ENCODE measurements at places on chromosomes 4 and X.

DNA sequence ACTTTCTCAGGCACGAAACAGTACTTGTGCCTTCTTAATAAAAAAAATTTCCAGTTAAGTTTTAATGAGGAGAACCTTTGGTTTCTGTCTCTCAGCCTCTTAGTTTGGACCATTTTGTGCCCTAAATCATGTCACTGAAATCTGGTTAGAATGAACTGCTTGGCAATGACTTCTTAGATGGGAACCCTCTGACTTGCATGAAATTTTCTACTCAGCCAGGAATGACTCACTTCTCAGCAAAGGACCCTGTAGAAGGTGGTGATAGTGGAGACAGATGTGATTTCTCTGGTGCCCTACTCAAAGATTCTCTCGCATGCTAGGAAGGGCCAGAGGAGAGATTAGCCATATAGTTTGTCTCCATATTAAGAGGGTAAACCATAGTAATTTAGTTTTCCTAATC is 50.5 kb downstream of the RASL11B start:
- no peak for DNase-seq

DNA sequence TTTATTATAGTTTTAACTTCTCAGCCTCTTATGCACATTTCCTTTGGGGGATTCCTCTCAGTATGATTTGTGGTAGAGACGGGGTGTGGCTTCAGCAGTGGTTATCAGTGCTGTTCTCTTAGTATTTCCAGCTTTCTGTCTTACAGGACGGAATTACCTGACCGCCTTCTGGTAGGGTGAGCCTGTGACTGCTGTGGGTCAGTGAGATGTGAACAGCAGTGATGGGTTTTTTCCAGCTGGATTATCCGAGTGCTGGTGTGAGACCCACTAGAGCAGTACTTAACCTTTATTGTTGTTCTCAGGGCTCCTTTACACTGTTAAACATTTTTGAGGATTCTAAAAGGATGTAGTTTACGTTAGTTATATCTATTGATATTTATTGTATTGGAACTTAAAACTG is 135.2 kb downstream of the SLIT2 start:
- DNase-seq: no peak

DNA sequence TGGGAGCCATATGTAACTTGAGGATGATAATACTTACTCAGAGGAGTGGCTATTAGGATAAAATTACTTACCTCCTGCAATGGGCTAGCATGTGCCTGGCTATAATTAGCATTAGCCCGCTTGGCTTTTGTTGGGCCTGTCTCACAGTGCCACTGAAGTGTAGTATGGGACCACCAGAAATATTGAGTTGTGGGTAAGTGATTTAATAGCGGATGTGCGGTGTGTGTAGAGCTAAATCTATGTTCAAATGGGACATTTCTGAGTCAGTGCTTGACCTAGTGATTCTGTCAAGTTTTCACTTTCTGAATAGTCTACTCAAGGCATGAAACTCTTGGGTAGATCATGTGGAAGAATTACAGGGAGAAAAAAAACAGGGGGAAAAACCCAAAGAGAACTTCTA is 3.5 kb upstream of the CLNK start:
- no peak for DNase-seq

- peak; percentile 23 for DNase-seq
Measured at GRCh38 chr4:74311696-74312313, 3.5 kb downstream of the EPGN start.

- peak; percentile 34 for DNase-seq
Measured at GRCh38 chrX:28225513-28225912, 244.3 kb upstream of the DCAF8L1 start.

DNA sequence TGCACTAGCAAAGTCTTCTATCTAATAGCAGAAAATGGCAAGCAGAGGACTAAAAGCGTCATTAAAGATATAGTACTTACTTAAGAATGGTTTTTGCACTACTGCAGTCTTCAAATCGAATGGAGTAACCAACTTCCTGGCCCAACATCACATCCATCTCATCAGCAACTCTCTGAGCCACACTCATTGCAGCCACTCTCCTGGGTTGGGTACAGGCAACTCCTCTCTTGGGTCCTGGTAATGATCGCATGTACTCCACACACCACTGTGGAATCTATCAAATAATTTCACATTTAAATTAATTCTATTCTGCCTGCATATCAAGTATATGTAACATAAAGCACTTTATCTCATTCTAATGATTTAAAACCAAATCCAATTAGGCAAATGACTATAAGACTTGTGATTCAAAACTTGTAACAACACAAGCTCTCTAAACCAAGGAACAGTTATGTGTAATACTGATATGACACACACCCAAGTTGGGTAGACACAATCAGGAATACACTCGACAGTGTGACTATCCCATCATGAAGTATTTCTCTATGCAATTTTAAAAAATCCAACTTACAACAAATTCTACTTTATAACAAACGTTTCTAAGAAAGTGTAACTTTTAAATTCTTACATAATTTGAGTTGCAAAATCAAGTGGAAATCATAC is 13.6 kb downstream of the DHX15 start:
- no peak for DNase-seq

GRCh38 chrX:46561824-46562657 is 11.5 kb upstream of the CHST7 start:
- DNase-seq: no peak

DNA sequence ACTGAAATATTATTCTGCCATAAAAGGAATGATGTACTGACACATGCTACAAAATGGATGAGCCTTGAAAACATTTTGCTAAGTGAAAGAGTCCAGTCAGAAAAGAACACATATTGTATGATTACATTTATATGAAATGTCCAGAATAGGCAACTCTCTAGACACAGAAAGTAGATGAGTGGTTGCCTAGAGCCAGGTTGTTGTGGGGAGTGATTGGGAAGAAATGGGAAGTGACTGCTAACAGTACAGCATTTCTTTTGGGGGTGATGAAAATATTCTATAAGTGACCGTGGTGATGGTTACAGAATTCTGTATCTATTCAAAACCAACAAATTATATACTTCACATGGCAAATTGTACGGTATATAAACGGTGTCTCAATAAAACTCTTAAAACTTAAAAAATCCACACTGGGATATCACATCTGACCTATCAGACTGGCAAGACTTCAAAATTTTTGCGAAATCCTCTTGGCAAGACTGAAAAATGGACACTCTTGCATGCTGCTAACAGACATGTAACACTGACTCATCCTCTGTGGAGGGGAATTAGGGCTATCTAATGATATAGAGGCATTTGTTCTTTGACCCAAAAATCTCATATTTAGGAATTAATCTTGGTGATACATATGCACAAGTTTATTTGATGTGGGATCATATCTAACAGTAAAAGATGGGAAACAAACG is 71.8 kb downstream of the FAM13A start:
- DNase-seq: no peak

DNA sequence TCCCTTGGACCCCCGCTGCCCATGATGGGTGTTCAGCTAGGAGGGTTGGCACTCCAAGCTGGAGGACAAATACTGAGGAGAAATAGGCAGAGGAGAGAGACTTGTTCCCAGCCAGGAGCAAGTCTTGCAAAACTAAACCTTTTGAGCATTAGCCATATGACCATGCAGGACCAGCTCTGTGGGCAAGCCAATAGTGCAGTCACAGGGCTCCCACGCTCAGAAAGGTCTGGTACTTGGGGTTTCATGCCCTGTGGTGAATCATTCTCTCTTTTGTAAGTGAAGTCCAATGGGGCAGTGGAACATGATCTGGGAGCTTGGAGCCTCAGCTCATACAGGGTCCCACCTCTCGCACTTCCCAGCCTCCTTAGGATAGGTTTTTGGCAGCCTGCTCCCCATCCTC is 300.9 kb downstream of the BCOR start:
- no peak for DNase-seq

DNA sequence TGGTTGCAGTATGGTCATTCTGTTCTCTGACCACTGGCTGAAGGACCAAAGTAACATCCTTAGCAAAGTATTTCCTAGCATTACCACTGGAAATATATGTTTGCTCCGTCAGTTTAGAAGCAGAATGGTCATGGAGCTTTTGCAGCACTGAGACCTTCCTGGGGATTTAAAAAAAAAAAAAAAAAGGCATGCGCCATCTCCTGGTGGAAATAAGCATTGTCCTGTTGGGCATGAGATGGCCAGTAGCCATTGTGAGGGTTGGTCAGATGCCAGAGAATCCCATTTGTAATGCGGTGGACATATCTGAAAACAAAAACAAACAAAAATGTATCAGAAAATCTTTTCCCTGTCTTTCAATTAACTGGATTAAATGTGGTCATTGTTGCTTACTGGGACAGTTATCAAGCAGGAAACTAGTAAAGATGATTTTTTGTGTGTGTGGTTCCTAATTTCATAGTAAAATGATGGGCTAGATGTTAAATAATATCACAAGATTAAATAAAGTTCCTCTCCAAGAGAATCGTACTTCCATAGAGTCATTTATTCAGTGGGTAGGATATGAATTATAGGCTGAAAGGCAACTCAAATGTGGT is 139.6 kb downstream of the SOWAHB start:
- DNase-seq: no peak

DNA sequence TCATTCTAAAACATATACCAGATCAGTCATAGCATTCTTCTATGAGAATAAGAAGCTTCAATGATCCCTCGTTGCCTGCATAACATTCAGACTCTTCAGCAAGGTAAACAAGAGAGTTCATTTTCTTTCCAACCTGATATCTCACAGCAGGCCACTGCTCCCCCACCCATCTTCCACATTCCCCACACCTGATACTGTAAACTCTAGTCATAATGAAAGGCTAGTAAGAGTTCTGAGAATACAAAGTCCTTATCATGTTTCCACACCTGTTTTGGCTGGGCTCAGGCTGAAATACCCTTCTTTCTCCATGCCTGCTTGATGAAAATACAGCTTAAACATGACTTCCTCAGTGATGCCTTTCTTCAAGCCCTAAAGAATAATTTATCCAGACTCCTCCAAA is 2.3 kb upstream of the AASDH start:
- no peak for DNase-seq

GRCh38 chrX:132750331-132751062 is 207.9 kb downstream of the HS6ST2 start:
- DNase-seq: no peak

- no peak for DNase-seq
Measured at GRCh38 chr4:2419814-2420213, 1.1 kb downstream of the CFAP99 start.

GRCh38 chr4:1601852-1602654 is 82.1 kb downstream of the FAM53A start:
- DNase-seq: no peak

- DNase-seq: no peak
Measured at GRCh38 chr4:55251342-55251741, 94.7 kb upstream of the SRD5A3 start.

DNA sequence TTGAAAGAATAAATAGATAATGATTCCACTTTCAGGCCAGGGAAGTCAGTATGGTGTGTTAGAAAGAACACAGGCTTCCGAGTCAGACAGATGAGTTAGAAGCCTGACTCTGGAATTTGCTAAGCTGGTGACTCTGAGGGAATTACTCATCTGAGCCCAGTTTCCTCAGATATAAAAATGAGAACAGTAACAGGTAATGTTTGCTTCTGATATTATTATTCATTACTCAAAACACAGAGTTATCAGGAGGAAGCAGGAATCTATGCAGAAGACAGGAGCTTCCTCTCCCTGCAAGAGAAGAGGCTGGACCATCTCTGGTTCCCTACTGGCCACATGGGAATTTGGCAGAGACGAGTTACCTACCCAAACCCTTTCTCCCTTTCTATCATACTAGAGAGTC is 163.1 kb downstream of the EVC2 start:
- no peak for DNase-seq

- DNase-seq: no peak
Measured at GRCh38 chr4:9885958-9886357, 104.5 kb downstream of the DRD5 start.

DNA sequence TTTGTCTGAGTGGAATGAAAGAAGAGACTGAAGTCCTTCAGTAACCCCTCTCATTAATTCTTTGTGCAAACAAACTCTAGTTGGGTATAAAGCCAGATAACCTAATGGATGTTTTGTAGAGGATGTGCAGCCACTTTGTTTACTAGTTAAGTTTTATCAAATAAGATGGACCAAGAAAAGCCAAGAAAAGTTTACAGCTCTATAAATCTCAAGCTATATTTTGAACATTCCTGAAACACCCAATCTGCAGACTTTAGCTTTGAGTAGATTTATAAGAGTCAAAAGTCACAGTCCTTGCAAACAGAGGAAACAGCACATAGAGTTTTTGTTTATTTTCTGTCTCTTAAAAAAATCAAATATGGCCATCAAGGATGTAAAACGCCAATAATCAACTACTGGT is 452.9 kb downstream of the SPRY1 start:
- DNase-seq: no peak

- no peak for DNase-seq
Measured at GRCh38 chr4:130576218-130576617, 1480.3 kb downstream of the C4orf33 start.

DNA sequence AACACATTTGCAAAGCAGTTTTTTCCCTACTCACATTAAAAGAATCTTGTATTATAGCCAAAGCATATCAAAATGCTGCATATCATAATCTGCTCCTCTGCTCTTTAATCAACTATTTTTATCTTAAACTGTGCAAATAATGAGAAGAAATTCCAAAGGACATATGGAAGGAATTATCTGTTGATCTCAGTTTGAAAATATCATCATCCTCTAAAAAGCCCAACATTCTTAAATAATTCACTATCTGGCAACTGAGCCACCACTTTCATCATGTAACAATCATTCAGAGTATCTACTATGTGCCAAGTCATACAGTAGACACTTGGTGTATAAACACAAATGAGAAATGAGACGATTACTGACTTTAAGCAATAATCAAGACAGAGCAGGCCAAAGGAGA is 63.0 kb downstream of the PRSS12 start:
- no peak for DNase-seq

DNA sequence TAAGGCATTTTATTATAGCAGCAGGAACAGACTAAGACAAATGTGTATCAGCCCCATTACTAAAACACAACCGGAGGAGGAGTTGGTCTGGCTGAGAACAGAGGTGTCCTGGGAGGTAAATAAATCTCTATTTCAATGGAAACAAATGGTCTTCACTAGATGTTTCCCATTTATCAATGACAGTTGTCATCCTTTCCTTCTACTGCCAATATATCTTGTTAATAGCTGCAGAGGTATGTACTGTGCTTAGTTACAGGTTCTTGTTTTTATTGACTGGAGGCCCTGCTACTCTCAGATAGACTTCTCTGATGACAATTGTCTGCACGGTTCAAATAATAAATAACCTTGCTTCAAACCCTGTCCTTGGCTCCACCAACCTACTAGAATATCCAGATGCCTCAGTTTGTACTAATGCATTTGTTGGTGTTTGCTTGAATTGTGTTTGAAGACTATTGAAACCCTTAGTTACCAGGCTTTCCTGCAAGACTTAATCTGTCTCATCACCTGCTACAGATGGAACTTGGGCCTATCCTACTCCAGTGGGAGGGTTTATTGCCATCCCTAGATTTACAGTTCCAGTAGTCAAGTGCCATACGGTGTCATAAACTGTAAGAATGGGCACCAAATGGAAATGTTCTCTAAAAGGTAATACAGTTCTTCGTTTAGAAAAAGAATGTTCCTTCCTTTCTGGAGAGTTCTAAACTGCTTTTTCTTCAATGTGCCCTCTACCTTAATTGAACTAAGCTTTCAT is 29.8 kb upstream of the HPGDS start:
- no peak for DNase-seq
